ENCODE measurements at places on chromosomes 11 and 22.

DNA sequence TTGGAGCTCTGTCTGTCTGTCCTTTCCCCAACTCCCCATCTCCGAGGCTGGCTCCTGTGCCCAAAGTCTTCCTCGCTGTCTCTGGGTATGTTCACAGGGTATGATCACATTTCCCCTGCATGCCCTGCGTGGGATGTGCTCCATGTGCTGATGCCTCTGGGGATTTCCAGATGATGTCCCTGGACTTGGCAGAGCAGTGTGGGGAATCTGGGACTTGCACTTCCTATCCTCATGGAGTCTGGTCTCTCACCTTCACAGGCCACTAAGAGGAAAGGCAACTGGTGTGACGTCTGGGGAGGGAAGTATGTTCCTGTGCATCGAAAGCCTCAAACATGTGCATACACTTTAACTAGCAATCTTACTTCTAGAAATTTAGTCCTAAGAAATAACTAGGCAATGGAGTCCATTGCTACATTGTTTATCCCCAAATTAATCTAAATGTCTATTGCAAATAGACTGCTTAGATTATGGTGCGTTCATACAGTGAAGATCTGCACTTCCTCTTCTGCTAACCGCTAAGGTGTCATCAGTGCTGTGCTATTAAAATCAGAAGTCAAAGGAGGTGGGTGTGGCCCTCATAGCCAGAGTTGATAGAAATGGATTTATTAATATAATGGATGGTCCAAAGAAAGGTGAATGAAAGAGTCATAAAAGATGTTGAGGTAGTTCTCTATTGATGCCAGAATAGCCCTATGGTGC lies 20.8 kb downstream of the TIMP3 start:
- no peak for DNase-seq

DNA sequence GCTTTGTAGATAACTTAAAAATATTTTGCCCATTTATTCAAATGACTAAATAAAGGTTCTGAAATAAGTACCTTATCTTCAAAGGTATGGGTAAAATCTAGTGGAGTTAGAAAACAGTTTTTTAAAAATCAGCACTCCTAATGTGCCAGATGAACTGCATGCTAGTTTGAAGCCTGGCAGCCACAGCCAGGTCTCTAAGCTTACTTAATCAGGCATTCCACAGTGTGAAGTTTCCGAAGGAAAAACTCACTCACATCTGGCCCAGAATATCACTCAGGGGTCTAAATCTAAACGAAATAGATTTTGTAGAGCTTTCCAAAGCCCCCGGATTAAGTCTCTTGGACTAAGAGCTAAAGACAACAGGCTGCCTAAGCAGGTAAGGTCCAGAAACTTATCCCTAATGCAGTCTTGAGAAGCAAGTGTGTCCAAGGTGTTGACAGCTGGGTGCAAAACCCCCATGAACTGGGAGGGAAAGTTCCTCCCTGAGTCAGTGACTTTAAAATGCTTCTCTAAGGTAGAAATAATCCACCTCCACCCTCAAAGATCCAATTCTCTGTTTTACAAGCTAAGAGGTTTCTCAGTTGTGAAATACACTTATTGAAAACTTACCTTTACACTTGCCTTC lies 157.6 kb downstream of the FCHSD2 start:
- no peak for DNase-seq

GRCh38 chr11:57977709-57978108 lies 46.0 kb upstream of the OR9Q1 start:
- DNase-seq: no peak

- no peak for DNase-seq
These were observed 28.5 kb downstream of the MN1 start for GRCh38 chr22:27772984-27773498.

GRCh38 chr11:108805030-108805429 lies 140.2 kb downstream of the DDX10 start:
- no peak for DNase-seq

DNA sequence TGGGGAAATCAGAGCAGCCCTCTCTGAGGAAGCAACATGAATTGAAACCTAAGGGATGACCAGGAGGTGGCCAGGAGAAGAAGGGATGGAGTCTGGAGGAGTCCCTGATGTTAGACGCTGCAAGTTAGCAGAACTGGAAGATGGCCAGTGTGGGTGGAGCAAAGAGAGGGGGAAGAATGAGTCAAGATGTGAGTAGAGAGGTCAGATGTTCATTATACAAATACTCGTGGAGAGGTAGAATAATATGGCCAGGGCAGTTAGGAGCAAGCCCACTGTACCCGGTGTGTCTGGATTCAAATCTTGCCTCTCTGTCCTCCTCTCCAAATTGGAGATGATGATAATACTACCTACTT lies 242.0 kb downstream of the TENM4 start:
- no peak for DNase-seq
